Testis (tissue), 5 donors: ENCODE measurements at places on chromosomes 6 and 20.

DNA sequence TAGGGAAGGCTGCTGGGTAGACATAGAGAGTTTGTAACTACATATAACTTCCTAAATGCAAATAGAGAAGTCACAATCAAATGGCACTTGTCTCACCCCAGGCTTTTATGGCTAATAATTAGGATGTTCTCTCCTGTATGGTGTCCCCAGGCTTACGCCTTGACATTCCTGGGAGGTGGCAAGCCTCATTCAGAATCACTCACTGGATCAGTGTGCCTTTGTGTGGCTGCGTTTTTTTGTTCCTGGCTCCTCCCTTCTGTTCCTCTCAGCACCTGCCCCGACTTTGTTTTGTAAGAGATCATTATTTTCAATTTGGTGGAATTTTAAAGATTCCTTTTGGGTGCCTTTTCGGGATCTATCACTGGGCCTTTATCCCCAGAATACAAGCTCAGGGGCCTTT, 5.7 kb downstream of the LAMP5 start:
- DNase-seq, result no peak

GRCh38 chr6:42095776-42096541, 45.6 kb downstream of the TAF8 start:
- DNase-seq, result no peak

DNA sequence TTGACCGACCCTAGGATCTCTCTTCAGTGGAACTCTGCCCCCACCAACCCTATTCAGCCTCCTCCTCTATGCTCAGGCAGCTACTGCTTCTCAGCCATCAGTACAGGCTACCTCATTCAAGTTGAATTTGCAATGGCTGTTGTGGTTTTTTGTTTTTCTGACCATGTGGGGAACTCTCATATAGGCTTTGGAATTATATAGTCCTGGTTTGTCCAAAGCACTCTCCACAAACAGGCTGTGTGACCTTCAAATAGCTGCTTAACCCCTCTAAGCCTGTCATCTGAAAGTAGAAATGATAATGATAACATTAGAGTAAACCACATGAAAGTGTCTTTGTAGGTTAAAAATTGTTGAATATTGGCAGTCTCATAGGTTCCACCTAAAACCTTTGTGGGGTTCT, 80.3 kb downstream of the UNC5CL start:
- DNase-seq, result no peak

DNA sequence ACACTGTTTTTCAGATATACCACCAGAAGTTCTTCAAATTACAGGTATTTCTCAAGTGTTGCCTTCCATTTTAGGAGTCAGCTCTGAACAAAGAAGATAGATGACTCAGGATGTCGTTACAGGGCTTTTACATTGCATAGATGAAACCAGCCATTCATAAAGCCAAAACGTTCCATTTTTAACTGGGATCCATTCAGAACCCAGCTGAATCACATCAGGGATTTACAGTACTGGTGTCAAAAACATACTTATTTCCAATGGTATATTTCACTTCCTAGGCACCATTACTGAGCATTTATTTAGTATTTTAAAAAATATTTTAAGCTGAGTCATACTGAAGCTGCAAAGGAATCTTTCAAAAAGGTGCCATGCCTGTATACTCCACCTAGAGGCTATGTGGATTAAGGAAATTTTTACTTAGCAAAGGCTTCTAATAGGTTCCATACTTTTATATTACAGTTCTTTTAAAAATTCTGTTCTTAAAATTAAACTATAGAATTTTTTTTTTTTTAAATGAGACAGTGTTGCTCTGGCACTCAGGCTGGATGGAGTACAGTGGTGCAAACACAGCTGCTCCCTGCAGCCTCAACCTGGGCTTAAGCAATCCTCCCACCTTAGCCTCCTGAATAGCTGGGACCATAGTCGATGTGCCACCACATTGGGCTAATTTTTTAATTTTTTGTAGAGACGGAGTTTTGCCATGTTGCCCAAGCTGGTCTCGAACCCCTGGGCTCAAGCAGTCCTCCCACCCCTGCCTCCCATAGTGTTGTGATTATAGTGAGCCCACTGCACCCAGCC, 2.6 kb downstream of the ASF1A start:
- no peak for DNase-seq

DNA sequence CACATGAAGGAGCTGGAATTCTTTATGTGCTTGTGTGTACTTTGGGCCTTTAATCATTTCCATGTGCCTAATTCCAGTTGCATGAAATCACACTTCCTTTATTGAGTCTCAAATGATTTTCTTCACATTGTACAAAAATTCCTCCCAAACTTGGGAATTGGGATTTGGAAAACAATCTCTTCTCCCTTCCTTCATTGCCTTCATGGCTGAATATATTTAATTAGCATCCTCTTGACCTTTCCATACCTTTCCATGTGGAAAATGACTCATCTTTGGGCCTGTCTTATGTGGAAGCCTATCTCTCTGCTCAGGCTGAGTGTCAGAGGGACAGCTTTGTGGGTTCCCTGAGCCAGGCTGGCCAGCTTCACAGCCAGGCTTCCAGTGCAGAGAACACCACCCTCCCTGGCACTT, 33.0 kb upstream of the CDH4 start:
- no peak for DNase-seq

DNA sequence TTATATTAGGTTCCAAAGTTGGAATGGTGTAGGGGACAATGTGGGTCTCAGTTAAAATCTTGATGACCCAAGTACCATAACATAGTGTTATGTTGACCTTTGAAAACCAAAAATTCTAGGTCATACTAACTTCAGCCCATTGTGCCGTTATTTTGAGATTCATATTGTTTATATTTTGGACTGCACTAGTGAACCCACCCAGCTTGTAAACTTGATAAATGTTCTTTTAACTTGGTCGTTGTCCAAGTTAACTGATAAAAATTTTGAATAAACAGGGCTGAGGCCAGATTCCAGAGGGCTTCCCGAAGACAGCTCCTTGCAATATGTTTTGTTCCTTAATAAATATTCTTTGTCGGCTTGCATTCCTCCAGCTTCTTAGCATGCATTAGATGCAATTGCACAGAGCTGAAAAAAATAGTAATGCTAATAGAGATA, 90.3 kb downstream of the BCAS1 start:
- DNase-seq, result no peak

GRCh38 chr6:125797120-125797885, 6.5 kb downstream of the NCOA7 start:
- DNase-seq, result no peak

DNA sequence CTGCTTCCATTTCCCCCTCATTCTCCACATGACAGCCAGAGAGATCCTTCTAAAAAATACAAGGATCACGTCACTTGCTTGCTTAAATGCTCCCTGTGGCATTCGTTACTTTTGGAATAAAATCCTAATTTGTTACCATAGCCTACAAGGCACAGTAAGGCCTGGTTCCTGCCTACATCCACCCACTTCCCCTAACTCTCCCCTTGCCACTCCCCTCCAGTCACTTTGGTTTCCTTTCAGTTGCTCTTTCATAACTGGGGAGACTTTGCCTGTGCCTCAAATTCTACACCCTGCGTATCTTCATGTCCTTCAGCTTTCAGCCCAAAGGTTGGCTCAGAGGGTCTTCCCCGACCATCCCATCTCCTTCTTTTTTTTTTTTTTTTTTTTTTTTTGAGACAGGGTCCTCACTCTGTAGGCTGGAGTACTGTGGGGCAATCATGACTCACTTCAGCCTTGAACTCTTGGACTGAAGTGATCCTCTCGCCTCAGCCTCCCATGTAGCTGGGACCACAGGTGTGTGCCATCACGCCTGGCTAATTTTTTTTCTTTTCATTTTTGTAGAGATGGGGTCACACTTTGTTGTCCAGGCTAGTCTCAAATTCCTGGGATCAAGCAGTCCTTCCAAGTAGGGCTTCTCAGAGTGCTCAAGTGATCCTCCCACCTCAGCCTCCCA, 12.5 kb downstream of the ID1 start:
- DNase-seq, result no peak

- no peak for DNase-seq
Observed at GRCh38 chr6:38554700-38555413, 84.9 kb downstream of the BTBD9 start.

GRCh38 chr20:20022498-20022897, 5.3 kb downstream of the NAA20 start:
- no peak for DNase-seq

GRCh38 chr6:125944434-125944816, 12.1 kb upstream of the HINT3 start:
- peak; percentile 85 for DNase-seq

- no peak for DNase-seq
Observed at GRCh38 chr20:18750735-18751134, 62.8 kb upstream of the SCP2D1 start.

DNA sequence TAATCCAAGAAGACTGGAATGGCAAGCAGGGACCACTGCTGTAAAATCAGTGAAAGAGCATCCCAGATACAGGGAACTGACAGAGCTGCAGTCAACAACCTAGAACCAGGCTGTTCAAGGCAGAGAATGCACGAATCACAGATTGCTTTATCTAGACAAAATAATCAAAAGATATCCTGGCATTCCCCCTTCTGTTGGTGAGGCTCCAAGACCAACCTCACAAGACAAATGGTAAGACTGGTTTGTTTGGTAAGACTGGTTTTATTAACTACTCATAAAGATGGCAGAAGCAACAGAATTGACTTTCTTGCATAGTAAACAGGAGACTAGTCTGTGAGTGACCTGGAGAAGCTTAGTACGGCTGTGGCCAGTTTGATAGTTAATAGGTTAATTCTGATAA, 88.8 kb upstream of the AHI1 start:
- DNase-seq, result no peak

- DNase-seq, result no peak
Observed at GRCh38 chr6:3325210-3325609, 66.5 kb downstream of the PSMG4 start.

DNA sequence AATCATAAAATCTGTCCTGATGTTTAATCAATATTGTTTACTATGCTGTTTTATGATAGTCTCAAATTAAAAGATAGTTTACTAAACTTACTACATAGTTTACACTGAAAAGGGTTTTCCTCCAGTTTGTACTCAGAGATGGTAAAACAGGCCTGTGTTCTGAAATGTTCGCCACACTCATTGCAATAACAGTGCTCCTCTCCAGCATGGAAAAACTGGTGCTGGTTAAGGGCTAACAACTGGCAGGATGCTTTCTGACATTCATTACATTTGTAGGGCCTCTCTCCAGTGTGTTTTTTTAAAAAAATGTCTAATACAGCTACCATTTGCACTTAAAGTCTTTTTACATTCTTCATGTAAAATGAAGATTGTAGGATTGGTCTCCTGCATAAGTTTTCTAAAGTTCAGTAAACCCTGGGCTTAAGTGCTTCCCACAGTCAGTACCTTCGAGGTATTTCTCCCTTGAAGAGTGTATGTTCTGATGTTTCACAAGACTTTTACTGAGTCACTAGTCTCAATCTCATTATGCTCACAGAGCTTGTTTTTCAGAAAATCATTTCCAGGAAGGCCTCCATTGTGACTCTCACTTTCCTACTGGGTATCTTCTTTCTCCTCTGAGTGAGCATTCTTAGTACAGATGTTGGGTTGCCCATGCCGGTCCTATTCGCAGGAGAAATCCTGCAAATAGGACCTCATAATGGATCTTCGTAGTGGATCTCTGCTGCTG, 8.7 kb upstream of the ZSCAN12 start:
- no peak for DNase-seq

GRCh38 chr20:45097485-45098102, 3.3 kb downstream of the KCNS1 start:
- DNase-seq, result peak; percentile 76

GRCh38 chr20:45374966-45375365, 3.2 kb downstream of the TP53TG5 start:
- no peak for DNase-seq

- DNase-seq, result no peak
Observed at GRCh38 chr6:53581856-53582255, 37.0 kb upstream of the GCLC start.
